ENCODE measurements at places on chromosomes 2 and 18.

DNA sequence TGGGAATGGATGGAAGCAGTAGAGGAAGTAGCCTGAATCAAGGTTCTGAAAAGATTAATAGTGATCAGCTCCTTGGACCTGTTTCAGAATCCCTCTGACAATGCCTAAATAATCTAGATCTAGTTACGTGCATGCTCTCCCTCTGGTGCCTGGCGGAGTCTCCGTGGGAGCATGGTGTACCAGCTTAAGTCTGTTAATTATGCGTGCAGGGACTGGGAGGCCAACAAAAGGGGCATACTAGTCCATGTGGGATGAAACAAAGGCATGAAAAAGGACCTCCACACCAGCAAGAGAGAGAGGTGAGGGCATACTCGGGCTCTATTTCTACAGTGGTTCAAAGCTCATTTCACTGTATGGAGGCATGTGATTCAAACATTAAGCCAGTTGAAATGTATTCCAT lies 200.3 kb downstream of the DPP4 start:
- no peak for DNase-seq

DNA sequence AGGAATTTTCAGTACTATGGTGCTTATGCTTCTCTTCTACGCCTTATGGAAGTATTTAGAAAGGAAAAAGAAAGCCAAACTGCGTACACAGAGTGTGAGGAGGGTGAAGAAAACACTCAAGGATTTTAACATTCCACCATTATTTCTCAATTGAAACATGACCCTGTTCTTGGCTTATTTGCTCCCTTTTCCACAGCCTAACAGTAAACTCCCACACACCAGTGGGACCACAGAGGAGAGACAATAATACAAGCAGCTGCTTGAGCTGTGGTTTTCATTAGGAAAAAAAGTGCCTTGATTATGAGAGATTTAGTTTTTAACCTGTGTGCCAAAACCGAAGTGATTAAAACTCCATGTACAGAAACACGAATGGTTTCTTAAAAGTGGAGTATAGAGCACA lies 134.3 kb downstream of the MEP1B start:
- no peak for DNase-seq

- no peak for DNase-seq
Observed at GRCh38 chr2:49162151-49162550, 7.8 kb upstream of the FSHR start.

DNA sequence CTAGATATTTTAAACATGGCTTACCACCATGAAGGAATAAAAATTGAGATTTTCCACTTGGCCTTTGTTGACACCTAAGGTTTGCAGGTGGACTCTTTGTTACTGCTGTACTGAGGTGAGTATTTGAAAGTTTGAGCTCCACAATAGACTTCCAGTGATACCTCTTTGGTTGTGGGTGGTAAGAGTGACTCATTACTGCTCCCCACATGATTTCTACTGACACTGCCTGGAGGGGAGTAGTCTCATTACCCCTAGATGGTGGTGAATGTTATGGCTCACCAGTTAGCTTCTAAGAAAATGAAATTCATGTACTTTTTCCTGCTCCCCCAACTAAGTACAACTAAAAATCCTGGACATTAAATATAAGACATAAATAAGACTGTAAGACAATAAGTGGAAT lies 1183.1 kb upstream of the TMEFF2 start:
- no peak for DNase-seq

GRCh38 chr2:188345426-188345825 lies 53.8 kb downstream of the GULP1 start:
- DNase-seq = no peak

DNA sequence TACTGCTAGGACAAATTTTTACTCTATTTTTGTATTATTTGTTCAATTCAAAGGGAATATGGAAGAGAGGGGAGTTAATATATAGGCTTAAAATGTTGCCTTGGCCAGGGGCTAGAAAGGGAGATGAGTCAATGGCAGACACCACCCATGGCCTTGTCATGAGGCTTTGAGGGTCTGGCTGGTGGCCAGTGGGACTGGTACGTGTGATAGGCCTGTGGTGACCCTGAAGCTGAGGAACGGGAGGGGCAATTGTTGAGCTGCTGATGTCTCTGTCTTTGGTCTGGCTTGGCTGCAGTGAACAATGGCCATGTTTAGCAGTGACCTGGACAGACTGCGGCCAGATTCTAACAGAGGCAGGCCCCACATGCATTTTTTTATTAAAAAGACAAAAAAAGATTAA lies 18.5 kb downstream of the GKN1 start:
- no peak for DNase-seq

- no peak for DNase-seq
Observed at GRCh38 chr2:213411582-213412289, 127.5 kb downstream of the SPAG16 start.

DNA sequence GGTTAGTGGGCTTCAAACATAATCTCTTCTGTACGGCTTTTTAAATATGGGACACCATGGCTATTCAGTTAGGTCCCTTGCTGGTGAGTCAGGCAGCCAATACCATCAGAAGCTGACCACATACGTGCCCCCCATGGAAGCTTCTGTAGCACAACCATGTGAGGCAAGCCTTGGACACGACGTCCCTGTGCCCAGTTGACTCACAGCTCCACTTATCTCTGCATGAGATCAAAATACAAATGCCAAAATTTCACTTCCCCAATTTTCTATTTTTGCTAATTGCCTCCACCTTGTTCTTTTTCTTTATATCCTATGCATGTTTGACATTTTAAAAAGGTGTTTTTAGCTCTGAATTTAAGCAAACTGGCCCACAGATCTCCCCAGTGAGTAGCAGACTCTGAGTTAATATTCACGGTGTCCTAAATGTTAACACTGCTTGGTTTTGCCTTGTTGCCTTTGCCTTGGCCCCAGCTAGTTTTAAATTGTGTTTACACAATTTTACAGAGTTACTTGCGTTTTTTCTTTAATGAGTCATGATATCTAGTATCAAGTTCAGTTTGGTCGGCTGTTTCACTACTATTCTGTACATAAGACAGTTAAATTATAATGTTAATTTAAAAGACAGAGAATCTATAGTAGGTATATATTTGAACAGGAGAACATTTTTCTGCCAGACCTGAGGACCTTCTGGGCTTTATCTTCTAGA lies 77.5 kb downstream of the CDCA7 start:
- no peak for DNase-seq

GRCh38 chr2:49861821-49862220 lies 707.5 kb upstream of the FSHR start:
- no peak for DNase-seq

DNA sequence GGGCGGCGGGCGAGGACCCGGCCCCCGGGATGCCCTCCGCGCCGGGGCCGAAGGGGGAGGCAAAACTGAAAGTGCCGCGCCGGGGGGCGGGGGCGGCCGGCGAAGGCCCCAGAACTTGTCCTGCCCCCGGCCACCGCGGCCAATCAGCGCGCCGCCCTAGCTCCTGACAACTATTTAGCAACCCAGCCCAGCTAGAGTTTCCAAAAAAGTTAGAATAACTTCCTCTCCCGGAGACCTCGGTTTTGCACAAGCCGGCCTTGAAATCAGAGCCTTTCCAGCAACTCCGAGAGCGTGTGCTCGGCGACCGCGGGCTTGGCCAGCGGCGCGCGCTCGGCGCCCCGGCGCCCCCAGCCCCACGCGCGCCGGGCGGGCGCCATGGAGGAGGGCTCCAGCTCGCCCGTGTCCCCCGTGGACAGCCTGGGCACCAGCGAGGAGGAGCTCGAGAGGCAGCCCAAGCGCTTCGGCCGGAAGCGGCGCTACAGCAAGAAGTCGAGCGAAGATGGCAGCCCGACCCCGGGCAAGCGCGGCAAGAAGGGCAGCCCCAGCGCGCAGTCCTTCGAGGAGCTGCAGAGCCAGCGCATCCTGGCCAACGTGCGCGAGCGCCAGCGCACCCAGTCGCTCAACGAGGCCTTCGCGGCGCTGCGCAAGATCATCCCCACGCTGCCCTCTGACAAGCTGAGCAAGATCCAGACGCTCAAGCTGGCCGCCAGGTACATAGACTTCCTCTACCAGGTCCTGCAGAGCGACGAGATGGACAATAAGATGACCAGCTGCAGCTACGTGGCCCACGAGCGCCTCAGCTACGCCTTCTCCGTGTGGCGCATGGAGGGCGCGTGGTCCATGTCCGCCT lies at the start of gene TWIST2:
TSS of gene TWIST2 (plus strand) at position 245 of the 850 bp plus-strand sequence. CDS start at position 376, 131 bp downstream.
- DNase-seq = no peak

DNA sequence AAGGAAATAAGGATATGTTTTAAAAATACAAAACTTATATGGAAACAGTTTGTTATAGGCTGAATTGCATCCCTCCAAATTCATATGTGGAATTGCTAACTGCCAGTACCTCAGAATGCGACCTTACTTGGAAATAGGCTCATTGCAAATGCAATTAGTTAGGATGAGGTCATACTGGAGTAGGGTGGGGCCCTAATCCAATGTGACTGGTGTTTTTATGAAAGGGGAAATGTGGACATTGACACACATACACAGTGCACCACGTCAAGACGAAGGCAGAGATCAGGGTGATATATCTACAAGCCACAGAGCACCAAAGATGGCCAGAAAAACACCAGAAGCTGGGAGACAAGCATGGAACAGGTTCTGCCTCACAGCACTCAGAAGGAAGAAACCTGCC lies 494.2 kb downstream of the TSN start:
- DNase-seq = no peak

- DNase-seq = no peak
Observed at GRCh38 chr2:13616059-13616458, 899.3 kb downstream of the TRIB2 start.

All from activated CD4-positive, alpha-beta T cell treated with anti-CD3 and anti-CD28 coated beads, Interleukin-2, amount 10 ng/mL, durations not matched to agents 7 days and 5 days (primary cell).